Ammon's horn (tissue), 1 donor: ENCODE measurements at places on chromosomes 6 and 20.

- DNase-seq: no peak
Observed at GRCh38 chr6:50889497-50889896, 70.8 kb downstream of the TFAP2B start.

GRCh38 chr6:121666814-121667213 is 231.4 kb downstream of the GJA1 start:
- DNase-seq: no peak

DNA sequence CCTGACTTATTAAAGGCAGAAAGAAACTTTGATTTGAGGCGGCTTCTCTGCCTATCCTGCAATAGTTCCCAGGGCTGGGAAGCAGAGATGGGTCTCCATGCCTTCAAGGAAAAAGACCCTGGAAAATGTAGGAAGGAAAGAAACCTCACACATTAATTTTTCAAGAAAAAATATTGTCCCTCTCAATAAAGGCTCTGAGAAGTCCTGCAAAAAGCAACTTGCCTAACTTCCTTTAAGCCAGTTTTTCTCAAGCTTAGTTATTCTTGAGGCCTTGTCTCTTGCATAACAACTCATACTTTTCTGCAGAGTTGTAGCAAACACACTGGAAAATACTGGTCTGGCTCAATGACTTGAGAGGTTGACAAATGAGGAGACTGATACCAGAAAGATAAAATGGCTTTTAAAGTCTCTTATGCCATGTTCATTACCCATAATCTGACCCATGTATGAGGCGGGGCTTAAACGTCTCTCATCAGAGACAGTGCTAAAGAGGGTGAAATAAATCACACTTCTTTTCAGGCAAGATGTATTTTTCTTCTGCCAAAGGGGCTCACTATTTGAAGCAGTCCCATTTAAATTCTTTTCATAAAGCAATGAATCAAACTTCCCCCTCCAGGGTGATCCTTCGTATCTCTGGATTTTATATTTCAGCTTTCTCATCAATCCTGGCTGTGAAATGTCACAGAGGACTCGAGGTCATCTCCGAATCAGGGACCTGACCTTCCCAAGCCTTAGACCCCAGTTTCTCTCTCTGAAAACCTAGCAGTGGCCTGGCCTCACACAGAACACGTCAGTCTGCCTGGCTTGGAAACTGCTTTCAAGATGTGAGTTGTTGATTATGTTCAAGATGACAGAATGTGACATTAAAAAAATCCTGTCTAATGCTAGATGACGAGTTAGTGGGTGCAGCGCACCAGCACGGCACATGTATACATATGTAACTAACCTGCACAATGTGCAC is 82.3 kb upstream of the KCNG1 start:
- DNase-seq: no peak

GRCh38 chr6:124078169-124078568 is 274.5 kb downstream of the NKAIN2 start:
- no peak for DNase-seq

- no peak for DNase-seq
Observed at GRCh38 chr20:46065006-46065405, 24.8 kb downstream of the NCOA5 start.

DNA sequence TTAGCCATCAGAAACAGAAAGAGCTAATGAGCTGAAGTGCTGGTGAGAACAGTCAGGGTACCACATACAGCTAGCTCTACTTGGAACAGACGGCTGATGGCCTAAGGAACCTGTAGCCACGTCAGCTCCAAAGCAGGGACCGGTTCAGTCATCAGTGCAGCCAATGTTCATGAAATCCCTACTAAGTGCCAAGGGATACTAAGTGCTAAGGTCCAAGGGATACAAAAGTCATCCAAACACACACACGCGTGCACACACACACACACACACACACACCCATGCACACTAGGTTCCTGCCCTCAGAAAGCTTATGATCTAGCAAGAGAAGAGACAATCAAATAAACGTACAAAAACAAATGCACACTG is 53.6 kb downstream of the MAP3K5 start:
- no peak for DNase-seq

- no peak for DNase-seq
Observed at GRCh38 chr6:112620812-112621569, 273.9 kb downstream of the RFPL4B start.

- DNase-seq: no peak
Observed at GRCh38 chr6:108904741-108905140, 56.5 kb downstream of the ARMC2 start.

- no peak for DNase-seq
Observed at GRCh38 chr6:147699637-147700036, 191.1 kb downstream of the SAMD5 start.

GRCh38 chr6:155770313-155770712 is 314.7 kb upstream of the NOX3 start:
- DNase-seq: no peak

DNA sequence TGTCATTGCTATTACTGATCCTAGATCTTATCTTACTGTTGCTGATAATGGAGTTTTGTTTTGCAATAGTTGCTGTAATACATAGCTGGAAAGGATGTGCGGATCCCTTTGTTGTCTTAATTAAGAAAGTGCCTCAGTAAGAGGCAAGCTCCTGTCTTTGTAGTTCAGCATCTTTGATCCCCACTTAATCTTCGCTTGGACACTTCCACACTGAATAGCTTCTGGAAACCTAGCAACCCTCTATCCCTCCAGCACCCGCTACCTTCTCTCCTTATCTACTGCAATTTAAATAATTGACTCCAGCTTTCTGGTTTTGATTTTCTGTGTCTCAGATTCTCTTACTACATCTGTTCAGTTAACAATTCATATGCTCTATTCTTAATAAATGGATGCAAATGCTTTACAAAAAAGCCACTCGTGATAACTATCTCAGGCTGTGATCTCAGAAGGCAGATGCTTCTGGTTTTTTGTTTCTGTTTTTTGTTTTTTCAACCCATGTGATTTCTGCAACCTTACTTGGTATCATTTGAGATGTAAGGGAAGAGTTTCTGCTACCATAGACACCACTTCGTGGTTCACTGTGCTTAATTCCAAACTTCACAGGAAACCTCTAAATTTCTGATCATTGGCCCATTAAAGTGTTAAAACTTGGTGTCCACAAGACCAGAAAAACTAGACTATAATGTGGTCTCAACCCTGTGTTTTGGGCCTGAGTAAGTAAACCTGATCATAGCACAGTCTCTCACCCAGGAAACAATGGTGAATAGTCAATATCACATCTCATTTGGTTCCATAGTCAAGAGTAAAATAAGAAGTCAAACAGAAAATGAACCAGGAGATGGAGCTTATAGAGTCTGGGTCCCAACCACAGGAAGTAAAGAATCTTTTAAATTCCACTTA is 352.1 kb upstream of the SOX4 start:
- no peak for DNase-seq

DNA sequence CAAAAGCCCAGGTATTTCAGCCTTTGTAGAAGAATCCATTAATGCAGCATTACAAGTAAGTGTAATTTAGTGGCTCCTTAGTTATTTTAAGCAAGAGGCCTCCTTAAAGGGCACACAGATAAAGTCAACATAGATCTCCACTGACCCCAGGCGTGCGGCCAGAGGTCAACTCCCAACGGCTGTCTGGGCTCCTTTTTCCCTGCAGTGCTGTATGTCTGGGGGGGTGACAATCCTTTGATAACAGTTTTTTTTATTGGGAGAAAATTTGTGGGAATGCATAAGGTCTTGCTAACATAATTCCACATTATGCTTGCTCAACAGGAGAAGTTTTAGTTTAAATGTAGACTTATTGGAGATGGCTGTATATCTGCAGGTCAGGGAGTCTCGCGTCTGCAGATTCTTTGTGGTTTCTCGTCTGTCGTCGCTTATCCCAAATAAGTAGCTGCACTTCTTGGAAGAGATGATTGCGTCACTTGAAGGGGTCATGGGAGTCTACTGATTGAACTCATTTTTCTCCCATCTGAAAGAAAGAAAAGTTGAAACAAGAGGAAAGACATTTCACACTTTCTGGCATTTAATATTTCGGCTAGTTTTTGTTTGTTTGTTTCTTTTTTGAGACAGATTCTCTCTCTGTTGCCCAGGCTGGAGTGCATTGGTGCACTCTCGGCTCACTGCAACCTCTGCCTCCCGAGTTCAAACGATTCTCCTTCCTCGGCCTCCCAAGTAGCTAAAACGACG is 151.7 kb upstream of the AKAP12 start:
- DNase-seq: no peak

GRCh38 chr20:51318058-51318949 is 224.2 kb downstream of the NFATC2 start:
- DNase-seq: no peak

DNA sequence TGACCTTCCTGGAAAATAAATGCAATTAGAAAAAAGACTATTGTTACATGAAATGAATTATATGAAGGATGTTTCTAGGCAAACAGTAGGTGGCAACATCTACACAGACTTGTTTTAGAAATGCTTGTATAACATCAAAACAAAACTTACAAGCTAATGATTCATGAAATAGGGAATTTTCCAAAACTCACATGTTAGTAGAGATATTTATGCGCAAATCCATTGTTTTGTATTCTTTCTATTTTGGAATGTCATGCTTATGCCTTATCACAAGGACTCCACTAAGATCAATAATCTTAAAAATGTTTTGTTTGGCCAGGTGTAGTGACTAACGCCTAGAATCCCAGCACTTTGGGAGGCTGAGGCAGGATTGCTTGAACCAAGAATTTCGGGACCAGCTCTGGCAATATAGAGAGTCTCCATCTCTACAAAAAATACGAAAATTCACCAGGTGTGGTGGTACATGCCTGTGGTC is 32.3 kb upstream of the LGSN start:
- peak; percentile 45 for DNase-seq

- DNase-seq: peak; percentile 50
Observed at GRCh38 chr6:35602133-35602946, 86.4 kb downstream of the FKBP5 start.

DNA sequence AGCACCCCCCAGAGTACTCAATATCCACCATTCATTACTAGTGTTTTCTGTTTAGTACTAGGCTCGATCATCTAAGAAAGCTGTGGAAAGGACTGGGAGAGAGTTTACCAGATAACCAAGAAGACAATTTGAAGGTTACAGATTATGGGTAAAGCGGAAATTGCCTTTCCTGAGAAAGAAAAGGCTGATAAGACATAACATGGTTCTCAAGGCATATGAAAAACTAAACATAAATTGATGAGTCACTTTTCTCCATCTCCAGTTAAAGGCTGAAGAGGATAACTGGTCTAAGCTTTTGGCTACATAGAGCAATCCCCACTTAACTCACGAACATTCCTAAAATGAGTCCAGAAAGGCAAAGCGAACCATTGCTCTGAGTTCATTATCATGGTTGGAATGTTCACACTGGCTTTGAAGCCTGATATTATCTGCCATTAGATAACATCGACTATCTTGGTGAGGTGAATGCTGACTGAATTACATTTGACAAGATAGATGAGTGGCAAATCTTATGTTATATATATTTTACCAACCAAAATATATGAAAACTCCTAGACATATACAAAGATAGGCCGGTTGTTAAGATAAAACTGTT is 65.8 kb downstream of the BTBD9 start:
- no peak for DNase-seq

DNA sequence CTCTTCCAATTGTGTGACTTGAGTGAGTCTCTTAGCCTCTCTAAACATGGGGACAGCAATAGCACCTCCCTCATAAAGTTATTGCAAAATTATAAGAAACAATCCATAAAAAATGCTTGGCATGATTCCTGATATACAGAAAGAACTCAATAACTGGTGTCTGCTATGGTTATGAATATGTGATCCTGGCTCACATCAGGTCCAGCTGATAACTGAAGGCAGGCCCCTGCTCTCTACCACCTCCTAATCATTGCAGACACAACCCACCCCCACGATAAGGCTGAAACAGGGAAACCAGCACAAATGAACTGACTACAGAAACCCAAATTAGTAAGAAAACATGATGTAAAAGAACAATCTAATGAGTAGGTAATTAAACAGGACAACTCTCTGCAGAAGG is 5.4 kb downstream of the TRIM15 start:
- DNase-seq: no peak

GRCh38 chr6:25442898-25443297 is 163.7 kb downstream of the CARMIL1 start:
- no peak for DNase-seq

DNA sequence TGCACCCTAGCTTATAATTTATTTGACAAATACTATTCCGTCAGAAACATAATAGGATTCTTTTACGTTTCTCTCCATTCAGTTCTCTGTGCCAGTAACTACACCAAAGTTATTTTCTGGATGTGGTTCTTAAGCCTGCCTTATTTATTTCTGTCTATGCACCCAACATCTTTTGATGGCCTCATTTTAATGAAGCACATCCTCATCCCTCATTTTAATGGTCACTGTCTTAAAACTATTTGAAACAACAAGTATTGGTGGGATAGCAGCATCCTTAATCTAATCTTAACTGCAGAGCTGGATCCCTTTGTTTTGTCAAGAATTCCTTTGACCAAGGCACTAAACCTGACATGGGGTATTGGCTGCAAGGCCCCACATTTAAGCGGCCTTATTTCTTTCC is 11.0 kb downstream of the FAM135A start:
- no peak for DNase-seq

- DNase-seq: no peak
Observed at GRCh38 chr20:39294137-39294725, 332.1 kb downstream of the DHX35 start.

GRCh38 chr6:128929869-128930268 is 46.9 kb downstream of the LAMA2 start:
- no peak for DNase-seq

DNA sequence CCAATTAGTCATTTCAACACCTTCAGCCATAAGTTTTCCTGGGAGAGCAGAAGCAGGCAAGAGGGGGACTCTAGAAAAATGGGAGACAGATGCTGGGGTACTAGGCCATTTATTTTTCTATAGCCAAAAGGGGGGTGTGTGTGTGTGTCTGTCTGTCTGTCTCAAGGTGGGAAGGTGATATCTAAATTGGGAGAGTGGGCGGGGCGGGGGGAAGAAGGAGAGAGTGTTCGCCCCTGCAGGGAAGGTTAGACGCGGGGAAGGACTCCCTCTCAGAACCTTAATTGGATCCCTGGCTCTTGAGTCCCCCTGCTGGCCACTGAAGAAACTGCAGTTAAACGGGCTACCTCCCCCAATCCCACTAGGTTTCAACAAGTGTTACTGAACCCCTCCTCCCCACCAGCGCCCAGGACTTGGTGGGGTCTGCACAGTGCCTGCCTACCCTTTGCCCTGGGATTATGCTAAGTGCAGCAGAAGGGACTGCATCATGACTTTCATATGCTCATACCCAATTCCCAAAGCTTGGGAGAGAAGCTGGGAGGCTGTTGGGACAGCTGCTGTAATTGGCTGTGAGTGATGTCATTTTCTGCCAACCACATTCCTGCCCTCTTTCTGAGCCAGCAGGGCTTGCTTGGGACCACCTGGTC is 45.8 kb downstream of the FOXP4 start:
- peak; percentile 76 for DNase-seq

GRCh38 chr6:63963769-63964315 is 328.2 kb downstream of the PHF3 start:
- no peak for DNase-seq

GRCh38 chr6:146913842-146914488 is 290.3 kb upstream of the STXBP5 start:
- DNase-seq: peak; percentile 67
